ENCODE measurements at places on chromosomes 16 and 17. TPM values are rescaled to one million over a fixed set of nuclear protein-coding genes. Genes with fewer than 3 reads are reported as not detected.

SKAP1 gene
- 223 TPM for polyA plus RNA-seq

- DNase-seq: no peak
Measured at GRCh38 chr16:19046062-19046461, 21.4 kb upstream of the COQ7 start.

DNA sequence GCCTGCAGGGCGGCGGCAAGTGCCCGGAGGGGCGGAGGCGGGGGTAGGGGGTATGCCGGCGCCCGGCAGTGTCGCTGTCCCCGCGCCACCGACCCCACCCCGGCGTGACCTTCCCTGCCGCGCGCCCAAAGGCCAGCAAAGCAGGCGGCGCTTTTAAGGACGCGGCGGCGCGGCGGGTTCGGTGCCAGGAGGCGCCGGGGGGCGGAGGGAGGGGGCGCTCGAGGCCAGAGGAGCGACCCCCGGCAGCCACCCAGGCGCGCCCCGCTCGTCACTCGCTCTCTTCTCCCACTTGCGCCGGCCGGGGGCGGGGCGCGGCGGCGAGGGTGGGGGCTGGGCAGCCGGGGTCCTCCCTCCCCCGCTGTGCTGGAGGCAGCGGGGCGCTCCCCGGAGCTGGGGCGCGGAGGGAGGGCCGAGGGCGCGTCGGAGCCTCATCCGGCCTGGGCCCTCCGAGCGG, 8.6 kb upstream of the BAHCC1 start:
- DNase-seq: no peak

SLC6A4 gene
- polyA plus RNA-seq: 0.05 TPM

GAS2L2 gene
- polyA plus RNA-seq: not detected
